ENCODE measurements at places on chromosomes 7 and 10.

DNA sequence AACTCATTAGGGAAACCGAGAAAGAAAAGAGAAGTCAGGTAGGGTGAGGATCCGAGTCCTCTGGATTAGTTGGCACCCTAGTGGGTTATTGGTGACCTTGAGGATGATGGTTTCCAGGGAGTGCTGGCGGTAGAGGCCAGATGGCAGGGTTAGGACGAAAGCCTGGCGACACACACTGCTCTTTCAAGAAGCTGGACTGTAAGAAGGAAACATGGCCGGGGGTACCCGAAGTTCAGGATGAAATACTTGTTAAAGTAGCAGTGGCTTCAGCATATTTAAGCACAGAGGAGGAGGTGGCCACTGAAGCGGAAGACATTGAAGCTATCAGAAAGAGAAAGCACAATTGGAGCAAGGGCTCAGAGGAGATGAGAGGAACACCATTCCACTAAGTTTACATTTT lies 224.6 kb downstream of the RELN start:
- no peak for DNase-seq

DNA sequence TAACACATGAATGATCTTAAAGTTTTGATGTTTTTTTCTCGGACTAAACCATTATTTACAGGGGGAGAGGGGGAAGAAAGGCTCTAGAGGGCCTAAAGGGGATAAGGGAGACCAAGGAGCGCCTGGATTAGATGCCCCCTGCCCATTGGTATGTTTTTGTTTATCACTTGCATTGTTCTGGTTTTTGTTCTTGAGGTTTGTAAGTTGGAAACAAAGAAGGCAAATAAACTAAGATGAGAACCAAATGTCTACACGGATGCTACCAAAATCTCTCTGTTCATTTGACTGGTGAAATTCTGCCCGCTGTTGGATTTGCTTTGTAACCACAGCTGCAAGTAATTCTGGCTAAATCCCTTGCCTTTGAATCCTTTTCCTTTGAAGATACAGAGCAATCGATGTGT lies 99.8 kb upstream of the MACROH2A2 start:
- no peak for DNase-seq

GRCh38 chr10:15342970-15343369 lies 28.1 kb downstream of the FAM171A1 start:
- DNase-seq = no peak

GRCh38 chr10:126065751-126066377 lies 169.5 kb downstream of the FANK1 start:
- no peak for DNase-seq

GRCh38 chr7:44920119-44920518 lies 34.8 kb upstream of the PURB start:
- DNase-seq = no peak

- DNase-seq = no peak
These were observed 477.7 kb downstream of the TNS3 start for GRCh38 chr7:47104206-47104549.

- no peak for DNase-seq
These were observed 30.0 kb downstream of the SMKR1 start for GRCh38 chr7:129532375-129532774.

DNA sequence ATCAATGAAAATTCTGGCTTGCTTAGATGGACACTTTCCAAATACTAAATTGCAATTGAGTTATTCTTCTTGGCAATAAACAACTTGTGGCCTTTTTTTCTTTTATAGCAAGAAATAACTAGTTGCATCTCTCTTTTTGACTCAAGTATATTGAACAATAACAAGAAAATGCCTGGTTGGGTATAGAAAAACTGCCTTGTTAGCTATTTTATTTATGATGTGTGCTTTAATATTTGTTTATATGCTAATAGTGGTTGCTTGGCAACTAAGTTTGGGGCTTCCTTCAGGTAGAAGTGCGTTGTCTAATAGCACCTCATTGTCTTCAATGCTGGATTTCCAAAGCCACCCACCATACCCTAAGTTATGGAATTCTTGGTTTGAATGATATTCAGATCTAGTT lies 30.1 kb upstream of the PPP1R3C start:
- no peak for DNase-seq

DNA sequence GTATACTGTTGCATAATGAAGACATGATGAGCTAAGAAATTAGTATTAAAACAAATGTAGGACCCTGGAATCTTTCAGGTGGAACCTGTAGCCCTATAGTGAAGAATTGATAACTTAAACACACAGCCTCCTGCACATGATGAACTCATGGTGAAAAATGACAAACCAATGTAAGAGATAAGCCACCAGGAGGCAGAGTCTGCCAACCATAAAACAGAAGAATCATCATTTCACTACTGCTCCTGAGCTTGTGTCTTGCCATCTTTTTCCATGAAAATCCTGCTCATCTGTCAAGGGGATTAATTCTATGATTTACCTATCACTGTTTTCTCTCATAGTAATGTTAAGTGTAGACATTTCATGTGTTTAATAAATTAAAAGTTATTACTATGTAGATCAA lies 363.9 kb downstream of the MALRD1 start:
- peak; percentile 7 for DNase-seq

DNA sequence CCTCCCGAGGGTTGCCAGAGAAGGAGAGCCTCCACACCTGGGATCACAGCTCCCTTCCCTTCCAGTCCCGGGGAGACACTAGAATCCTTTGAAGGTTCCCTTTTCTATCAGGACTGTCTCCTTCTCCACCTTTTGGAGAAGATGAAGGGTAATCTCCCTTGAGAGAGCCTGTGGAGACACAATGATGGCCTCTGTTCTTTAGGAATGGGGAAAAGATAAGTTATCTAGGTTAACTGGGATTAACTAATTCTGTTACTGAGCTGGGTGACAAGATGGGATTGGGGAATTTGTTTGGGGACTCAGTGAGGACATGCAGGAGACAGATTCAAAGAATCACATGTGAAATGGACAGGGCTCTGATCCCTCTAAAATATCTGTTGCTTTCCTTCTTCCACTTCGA lies 181.1 kb upstream of the BMPER start:
- DNase-seq = no peak

DNA sequence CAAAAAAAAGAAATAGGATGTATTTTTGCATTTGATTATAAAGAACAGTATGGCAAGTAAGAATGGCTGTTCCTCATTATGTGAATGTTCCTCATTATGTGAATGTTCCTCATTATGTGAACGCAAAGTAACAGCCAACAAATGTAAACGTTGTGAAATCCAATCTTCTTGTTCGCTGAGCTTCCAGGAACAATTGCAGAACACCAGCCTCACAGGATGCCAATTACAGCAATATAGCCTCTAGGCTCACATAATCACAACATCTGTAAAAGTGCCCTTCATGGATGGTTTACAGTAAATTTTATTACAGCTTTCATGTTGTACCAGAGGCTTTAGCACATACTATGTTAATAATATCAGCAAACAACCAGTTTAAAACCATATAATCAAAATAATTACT lies 71.6 kb downstream of the THSD7A start:
- no peak for DNase-seq

DNA sequence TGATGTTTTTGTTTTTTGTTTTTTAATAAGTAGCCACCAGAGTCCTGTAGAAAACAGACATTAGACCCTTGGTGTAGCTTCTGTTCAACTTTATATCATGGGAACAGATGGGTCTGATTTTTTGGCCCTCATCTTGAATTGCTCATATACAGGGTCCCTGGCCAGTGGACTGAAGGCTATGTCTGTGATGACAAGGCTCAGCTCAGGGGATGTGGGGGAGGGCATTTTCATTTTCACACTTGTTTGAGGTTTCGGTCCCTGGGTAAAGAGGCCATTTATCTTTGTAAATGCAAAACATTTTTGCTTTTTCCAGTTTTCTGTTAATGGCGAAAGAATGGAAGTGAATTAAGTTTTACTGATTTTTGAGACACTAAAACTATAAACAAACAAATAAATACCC lies 257.6 kb upstream of the PHYHIPL start:
- DNase-seq = no peak

DNA sequence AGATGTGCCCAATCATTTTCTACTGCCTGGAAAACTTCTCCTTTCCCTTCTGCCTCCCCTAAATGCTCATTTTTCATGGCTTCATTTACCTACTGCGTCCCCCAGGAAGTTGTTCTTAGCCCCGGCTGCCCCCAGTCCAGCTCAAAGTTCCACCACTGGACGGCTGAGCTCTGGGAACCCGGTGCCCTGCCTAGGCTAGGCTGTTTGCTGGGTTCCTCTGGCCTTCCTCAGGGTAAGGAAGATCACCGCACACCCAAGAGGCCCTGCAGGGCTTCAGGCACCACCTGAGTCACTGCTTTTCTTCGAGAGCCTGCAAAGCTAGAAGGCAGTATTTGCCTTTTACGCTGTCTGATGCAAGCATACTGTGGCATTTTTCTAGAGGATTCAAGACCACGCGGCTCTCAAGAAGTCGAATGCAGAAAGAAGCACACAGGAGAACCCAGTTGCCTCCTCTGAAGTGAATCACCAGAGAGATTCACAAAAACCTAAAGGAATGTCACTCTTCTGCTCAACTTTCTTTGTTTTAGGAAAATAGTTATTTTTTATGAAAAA lies 46.7 kb upstream of the ZMIZ1 start:
- DNase-seq = no peak

DNA sequence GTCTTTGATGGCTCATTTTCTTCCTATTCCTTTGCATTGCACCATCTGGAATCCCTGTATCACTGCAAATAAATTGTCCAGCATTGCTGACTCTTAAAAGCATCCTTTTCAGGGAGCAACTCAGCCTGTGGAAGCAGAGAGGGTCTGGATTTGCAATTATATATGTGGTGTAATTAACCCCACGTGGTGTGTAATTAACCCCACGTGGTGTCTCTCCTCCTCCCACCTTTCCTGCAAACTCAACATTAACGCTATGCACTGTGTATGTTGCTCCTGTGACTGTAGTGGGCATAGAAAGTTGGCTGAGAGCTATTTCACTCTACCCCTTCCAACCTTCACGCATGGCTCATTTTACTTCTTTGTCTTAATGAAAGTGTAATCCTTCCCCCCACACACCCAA lies 689.0 kb upstream of the COBL start:
- DNase-seq = no peak

GRCh38 chr10:47425813-47426419 lies 41.8 kb upstream of the ZNF488 start:
- DNase-seq = no peak

GRCh38 chr7:45716380-45717203 lies 142.4 kb downstream of the ADCY1 start:
- DNase-seq = no peak

DNA sequence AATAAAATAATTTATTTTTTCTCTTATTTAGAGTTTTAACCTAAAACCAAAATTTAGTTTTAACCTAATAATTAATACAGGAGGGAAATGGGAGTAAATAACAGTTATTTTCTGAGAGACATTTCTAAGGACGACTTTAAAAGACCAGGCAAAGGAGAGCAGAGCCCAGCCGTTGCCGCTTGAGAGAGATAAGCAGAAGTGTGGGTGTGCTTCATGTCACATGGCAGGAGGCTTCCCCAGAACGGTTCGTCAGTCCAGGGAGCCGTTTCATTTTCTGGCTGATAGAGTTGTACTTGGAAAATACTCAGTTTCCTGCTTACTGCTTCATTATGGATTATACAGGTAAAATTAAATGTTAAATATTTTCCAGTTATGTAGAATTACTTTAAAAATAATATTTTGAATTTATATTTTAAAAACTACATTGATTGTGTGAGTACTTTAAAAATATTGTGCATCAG lies 61.4 kb downstream of the ST7 start:
- DNase-seq = no peak

- DNase-seq = no peak
These were observed 17.2 kb downstream of the BTBD16 start for GRCh38 chr10:122288262-122288661.

DNA sequence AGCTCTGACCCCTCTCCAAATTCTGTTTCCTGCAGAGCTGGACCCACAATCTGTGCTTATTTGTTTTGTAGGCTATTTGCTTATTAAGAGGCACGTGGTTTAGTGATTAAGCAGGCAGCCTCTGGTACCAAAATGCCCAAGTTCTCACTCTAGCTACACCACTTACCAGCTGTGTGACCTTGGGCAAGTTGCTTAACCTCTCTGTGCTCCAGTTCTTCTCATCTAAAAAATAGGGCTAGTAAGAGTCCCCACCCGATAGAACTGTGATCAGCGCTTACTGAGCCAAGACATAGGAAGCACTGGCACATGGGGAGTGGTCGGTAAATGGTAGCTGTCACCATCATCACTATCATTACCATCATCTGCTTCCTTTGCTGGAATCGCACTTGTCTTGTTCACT lies 20.8 kb downstream of the C10orf105 start:
- no peak for DNase-seq

GRCh38 chr7:131327049-131327625 lies 539 bp upstream of the MKLN1 start:
- no peak for DNase-seq

DNA sequence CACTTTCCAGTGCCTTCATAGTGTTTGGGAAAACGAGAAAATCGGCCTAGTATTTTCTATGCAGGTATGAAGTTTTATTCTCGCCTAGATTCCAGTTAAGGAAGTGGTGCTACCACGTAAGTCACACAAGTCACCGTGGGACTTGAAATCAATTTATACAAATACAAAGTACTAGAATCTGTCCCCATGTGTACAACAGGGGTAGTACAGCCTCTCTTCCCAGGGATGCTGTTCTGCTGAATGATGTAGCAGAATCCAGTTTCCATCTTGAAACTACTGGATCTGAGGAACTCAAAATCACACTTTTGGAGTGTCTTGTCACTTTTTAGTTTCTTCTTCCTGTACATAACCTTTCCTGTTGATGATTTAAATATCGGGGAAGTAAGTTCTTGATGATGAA lies 129.4 kb downstream of the SFMBT2 start:
- DNase-seq = no peak

DNA sequence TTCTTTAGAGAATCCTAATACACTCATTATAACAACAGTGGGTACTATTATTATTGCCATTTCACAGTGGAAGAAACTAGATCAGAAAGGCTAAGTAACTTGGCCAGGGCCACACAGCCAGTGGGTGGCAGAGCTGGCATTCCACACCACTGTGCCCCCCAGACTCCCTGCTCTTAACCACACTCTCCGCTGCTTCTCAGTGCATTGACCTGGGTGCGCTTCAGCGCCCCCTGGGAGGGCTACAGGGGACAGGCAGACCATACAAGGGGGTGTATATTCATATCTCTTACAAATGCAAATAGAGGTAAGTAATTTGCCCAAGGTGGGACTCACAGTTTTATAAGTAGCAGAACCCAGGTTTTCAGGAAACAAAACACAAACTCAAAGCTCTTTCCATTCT lies 77.0 kb upstream of the NMT2 start:
- no peak for DNase-seq

GRCh38 chr7:23246555-23246954 lies at the start of gene GPNMB:
TSS of gene GPNMB (plus strand) at chr7:23246775. CDS start at chr7:23246858, 83 bp downstream.
- no peak for DNase-seq

- DNase-seq = no peak
These were observed 41.8 kb upstream of the TMEM273 start for GRCh38 chr10:49230004-49230403.

DNA sequence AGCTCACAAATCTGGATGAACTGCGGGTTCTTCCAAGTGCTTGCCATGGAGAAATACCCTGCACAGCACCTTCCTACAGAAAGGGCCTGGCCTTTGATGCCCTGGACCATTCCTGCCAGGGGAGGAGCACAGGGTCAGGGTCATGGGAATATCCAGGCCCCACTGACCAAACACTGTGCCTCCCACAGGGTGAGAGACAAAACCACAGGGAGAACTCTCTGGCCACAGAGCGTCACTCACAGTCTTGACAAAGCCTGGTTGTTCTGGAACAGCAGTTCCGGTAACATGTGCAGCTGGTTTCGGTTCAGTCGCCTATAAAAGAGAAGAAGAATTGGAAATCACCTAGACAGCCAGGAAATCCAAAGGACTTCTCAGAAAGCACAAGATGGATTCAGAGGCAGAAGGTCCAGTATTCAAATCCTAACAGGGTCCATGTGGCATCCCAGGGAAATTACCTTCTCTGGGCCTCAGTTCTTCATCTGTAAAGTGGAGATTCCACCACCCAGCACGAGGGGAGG lies 28.1 kb downstream of the SLIT1 start:
- no peak for DNase-seq

Data from D721Med (cell line).